ENCODE measurements at places on chromosomes 2 and 18.

GRCh38 chr18:48405978-48406377, 3.2 kb downstream of the ZBTB7C start:
- no peak for DNase-seq

- DNase-seq, result no peak
These were observed 27.2 kb downstream of the DPYSL5 start for GRCh38 chr2:26875065-26875634.

DNA sequence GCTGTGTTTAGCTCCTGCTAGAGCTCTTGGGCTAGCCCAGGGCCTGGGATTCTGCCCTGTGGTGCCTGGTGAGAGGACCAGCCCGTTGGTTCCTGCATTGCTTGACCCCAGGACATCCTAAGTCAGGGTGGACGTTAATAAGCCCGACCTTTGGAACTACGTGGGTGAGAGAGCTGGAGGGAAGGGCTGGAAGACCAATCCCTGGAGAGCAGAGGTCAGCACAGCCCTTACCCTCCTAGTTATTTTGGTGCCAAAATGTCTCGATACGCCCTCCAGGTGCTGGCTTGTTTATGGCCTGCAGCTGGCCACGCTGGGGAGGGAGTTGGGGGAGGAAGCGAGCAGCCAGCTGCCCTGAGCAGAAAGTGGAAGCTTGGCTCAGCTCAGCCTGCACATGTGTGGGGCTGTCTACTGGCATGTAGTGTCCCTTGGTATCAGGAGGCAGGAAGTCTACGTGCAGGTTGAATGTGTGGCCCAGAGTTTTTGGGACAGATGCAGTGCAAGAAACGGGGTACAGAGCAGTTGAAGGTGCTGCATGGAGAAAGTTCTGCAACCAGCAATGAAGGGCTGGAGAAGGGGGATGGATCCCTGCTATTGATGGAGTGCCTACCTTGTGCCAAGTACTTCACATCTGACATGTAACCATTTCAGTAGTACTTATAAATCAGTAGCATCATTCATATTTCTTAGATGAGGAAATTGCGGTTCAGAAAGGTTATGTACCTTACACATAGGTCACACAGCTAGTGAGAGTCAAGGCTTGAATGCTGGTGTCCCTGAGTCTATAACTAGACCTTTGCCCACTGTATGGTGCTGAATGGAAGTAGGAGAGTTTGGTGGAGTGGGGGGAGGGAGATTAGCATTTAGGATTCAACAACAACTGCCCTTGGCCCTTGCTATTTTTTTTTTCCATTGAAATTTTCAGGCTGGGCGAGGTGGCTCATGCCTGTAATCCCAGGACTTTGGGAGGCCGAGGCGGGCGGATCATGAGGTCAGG, 5.0 kb upstream of the DGKD start:
- no peak for DNase-seq

DNA sequence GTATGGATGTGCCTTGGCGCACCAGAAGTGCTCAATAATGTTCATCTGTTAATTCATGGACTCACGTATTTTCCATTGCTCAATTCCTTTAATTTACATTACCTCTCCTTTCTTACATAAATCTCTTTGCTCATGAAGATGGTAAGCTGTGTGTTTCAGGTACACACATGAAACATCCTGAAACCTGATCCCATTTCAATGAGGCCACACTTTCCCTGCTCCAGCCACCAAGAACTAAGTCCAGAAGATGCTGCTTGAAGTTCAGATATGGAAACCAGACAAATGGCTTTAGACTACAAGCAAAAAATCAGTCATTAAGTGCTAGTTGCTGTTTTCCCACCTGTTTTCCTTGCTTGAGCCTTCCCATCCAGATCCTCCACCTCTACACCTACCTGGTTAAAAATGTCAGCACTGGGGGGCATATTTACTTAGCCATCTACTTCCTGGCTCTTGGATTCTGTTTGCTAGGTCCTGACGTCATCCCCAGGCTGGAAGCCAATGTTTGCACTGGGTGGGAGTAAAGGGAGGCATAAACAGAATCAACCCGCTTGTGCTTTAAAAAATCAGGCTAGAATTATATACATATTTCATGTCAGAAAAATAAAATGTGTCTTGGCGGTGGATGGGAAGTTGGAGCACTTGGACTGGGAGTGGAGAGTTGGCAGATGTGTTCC, 309.7 kb downstream of the OSR1 start:
- no peak for DNase-seq

DNA sequence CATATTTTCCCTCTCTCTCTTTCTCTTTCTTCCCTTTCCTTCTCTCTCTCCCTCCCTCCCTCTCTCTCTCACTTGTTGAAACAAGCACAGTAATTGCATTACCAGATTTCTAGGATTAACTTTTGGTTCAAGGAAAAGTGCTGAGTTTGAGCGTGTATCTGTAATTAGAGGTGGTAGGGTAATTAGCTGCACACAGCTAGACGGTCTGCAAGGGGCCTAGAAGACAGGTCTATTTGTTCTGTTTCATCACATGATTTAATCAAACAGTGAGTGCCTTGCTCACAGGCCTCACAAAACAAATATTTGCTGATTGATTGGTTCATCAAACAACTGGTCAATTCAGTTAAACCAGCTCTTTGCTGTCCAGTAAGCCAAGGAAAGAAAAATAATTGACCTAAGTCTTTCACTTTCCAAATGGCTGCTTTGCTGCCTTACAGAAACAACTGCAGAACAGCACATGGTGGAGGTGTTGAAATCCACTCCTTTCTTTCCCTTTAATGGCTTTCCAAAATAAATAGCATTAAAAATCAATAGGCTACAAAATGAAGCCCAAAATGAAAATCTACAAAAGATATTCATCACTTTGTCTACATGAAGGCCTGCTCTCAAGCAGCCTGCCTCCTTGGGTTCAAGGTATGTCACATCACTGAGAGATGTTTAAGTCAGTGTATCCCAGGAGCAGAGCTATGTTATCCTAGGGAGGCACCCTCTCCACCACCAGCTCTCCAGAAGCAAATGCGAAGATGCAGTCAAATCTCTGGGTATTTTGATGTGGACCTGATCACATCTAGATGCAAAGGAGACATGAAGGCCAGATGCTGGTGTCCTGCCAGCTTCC, 264.4 kb upstream of the SIX2 start:
- DNase-seq, result no peak

GRCh38 chr2:46393865-46394264, 85.5 kb upstream of the TMEM247 start:
- DNase-seq, result no peak

DNA sequence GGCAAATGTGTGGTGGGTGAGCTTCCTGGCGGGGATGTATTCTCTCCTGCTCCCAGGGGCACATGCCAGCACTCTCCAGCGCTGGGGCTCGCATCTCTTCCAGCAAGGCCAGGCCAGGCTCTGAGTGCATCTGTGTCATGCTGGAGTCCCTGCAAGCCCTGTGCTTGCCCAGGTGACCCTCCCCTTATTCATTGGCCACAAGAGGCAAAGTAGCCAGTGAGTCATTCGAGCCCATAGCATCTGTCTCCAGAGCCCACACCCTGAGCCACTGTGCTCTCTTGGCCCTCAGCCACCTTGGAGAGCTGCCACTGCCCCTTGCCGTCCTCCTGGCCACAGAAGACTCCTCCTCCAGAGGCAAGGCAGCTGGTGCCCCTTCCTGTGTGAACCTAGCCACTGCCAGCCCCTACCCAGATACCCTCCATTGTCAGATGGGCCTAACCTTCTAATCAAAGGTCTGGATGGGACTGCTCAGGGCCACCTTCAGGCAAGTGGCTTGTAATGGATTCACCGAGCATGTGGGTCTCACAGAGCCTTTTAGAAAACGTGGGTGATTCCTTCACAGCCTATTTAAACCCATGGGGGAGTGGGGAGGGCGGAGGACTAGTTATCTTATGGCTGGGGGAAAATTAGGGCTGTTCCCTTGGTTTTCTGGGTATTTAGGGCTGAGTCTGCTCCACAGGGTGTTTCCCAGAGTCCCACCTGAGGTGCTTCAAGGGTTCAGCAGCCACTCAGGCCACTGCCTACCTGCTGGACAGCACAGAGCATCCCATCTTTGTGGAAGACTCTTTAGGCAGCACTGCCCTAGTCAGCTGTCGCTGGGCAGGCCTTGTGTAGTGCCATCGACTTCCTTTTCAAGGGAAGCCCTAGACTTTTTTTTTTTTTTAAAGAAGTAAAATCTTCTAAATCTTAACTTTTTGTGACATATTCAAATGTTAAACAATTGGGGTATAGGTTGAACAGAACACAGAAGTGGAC, 137.4 kb downstream of the ACOXL start:
- no peak for DNase-seq

GRCh38 chr2:181129364-181130056, 149.1 kb downstream of the UBE2E3 start:
- DNase-seq, result no peak

DNA sequence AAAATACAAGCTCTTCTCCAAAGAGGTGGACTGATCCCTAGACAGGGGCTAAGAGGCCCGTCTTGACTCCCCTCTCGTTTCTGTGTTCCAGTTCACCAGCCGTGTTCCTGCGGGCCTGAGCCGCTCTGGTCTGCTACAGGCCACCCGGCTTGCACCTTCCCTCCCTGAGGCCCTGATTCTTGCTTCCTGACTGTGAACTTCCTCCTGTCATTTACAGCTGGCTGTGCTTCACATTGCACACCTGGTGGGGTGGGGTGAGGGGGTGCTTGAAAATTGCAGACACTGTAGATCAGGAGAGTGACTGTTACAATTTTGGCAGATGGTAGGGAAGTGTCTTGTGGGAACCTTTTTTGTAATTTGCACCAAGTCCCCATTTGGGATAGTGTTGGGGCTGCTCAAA, 64.4 kb downstream of the TSN start:
- no peak for DNase-seq

GRCh38 chr2:8244639-8245038, 437.2 kb upstream of the ID2 start:
- DNase-seq, result no peak

DNA sequence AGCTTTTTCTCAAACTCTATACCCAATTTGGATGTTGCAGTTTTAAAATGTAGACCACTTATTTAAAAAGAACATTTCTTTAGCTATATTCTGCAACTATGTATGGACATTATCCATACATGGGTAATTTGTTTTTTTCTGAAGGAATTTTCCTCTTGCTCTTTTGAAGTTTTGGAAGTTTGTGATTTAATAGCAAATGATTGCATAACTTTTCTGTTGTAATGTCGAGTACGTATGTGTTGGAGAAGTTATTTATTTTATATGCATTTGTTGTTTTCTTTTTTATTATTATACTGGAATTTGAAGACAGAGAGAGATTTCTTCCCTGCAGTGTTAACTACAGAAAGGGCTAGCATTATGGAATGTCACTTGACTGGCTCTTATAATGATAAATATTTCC, 207.7 kb upstream of the FANCL start:
- DNase-seq, result no peak

- DNase-seq, result no peak
These were observed 16.4 kb upstream of the MSH2 start for GRCh38 chr2:47386551-47386950.

Data from Panc1 (cell line).